ENCODE measurements at places on chromosomes 1 and 21.

GRCh38 chr1:201014816-201015200 lies 8.7 kb downstream of the KIF21B start:
- no peak overlapping the region for H3K27ac ChIP-seq
- H3K4me1 ChIP-seq = peaks cover 24% of the 10 kb centered on the region
- no peak overlapping the region for H3K4me3 ChIP-seq
- no peaks in the 10 kb centered on the region for H3K27me3 ChIP-seq
- peaks cover 1% of the 10 kb centered on the region for H3K36me3 ChIP-seq

- no peak for DNase-seq
- H3K4me3 ChIP-seq = no peak overlapping the region
- no peak overlapping the region for H3K27ac ChIP-seq
These were observed 987.9 kb downstream of the ADGRL2 start for GRCh38 chr1:82788660-82789059.

- no peak for DNase-seq
- H3K4me1 ChIP-seq = peaks cover 2% of the 10 kb centered on the region
- no peak overlapping the region for H3K4me3 ChIP-seq
- H3K27ac ChIP-seq = no peak overlapping the region
These were observed 30.3 kb upstream of the PPP2R5A start for GRCh38 chr1:212254853-212255363.

GRCh38 chr1:77282866-77283539 lies 1.2 kb downstream of the AK5 start:
- peak overlapping the region; percentile 85 for H3K4me3 ChIP-seq
- no peak for DNase-seq
- no peak overlapping the region for H3K27ac ChIP-seq
- H3K27me3 ChIP-seq = peaks cover 2% of the 10 kb centered on the region

DNA sequence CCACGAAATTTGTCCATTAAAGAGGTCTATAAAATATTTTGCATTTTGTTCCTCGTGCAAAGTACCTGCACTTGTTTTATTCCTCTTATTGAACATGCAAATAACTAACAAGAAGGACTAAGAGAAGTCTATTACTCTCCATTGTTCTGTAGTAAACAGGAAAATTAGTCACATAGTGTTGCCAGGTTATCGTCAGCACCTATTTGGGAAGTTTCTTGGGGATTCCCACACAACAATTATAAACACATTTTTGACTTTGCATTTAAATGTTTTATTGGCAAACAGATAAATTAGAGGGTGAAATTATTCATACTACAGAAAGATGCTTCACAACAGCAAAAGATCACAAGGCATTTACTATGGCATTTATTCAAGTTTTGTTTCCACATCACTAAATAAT lies 174.5 kb downstream of the ZC3H11B start:
- H3K27me3 ChIP-seq = no peaks in the 10 kb centered on the region
- no peak overlapping the region for H3K4me3 ChIP-seq
- no peak for DNase-seq
- H3K36me3 ChIP-seq = no peaks in the 10 kb centered on the region
- no peak overlapping the region for H3K27ac ChIP-seq

DNA sequence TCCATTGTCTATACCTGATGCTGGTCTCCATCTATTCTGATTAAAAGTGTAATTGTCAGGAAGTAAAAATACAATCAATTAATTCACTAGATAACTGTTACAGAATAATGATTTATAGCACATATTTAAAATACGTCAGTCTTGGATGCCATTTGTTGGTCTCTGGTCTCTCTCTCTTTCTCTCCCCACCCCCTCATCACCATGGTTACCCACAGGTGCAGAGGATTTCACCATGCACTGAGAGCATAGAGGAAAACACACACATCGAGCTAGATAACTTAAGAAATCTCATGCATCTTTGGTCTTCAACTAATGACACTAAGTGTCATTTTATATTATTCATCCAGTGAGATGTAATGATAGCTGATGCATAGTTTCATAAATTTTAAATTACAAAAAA lies 33.4 kb downstream of the LRRC53 start:
- H3K4me1 ChIP-seq = no peaks in the 10 kb centered on the region
- DNase-seq = no peak
- H3K27me3 ChIP-seq = no peaks in the 10 kb centered on the region
- no peaks in the 10 kb centered on the region for H3K36me3 ChIP-seq
- H3K4me3 ChIP-seq = no peak overlapping the region
- no peak overlapping the region for H3K27ac ChIP-seq

GRCh38 chr1:208844158-208844557 lies 600.0 kb upstream of the PLXNA2 start:
- no peak overlapping the region for H3K27ac ChIP-seq
- H3K27me3 ChIP-seq = no peaks in the 10 kb centered on the region
- H3K36me3 ChIP-seq = no peaks in the 10 kb centered on the region
- no peak for DNase-seq
- no peak overlapping the region for H3K4me3 ChIP-seq

DNA sequence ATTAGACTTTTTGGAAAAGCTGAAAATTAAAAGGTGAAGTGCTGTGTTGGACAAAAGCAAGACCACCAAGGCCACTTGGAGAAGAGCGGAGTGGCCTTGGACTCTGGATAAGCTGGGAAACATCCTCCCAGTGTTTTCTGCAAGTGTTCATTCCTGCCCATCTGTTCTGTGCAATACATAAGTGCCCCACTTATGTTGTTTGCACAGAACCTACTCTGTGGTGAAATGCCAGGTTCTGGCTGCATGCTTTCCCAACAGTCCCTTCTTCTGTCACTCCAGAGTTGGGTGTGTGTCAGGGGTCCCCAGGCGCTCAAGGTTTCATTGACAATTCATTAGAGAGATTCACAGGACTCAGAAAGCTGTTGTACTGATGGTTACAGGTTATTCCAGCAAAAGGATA lies 30.3 kb downstream of the NHLH2 start:
- H3K4me3 ChIP-seq = no peak overlapping the region
- no peak overlapping the region for H3K27ac ChIP-seq
- peaks cover 3% of the 10 kb centered on the region for H3K27me3 ChIP-seq
- no peaks in the 10 kb centered on the region for H3K36me3 ChIP-seq
- no peak for DNase-seq
- no peaks in the 10 kb centered on the region for H3K4me1 ChIP-seq

DNA sequence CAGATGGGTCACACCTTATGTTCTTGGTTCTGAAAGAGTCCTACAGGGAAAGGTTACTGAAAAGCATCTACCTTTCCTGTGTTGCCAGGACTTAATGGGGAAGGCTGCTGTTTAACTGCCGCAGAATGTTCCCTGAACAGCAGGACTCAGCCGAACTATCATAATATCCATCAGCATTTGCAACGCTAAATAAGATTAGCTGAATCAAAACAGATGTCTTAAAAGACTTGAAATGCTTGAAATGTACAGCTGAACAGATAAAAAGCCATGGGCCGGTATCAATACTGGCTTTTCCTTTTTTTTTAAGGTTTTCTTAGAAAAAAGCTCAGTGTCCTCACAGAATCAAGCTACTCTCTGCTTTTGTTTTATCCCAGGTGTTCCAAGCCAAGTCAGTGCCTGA lies 19.7 kb upstream of the ATP13A2 start:
- no peaks in the 10 kb centered on the region for H3K4me1 ChIP-seq
- H3K27me3 ChIP-seq = no peaks in the 10 kb centered on the region
- H3K27ac ChIP-seq = no peak overlapping the region
- no peak overlapping the region for H3K4me3 ChIP-seq
- peaks cover 25% of the 10 kb centered on the region for H3K36me3 ChIP-seq

- no peaks in the 10 kb centered on the region for H3K4me1 ChIP-seq
- DNase-seq = no peak
- no peak overlapping the region for H3K27ac ChIP-seq
- no peaks in the 10 kb centered on the region for H3K36me3 ChIP-seq
- no peak overlapping the region for H3K4me3 ChIP-seq
- no peaks in the 10 kb centered on the region for H3K27me3 ChIP-seq
These were observed 60.1 kb upstream of the PTGS2 start for GRCh38 chr1:186740324-186740723.

- no peak overlapping the region for H3K27ac ChIP-seq
- no peak overlapping the region for H3K4me3 ChIP-seq
- H3K4me1 ChIP-seq = no peaks in the 10 kb centered on the region
These were observed 9.8 kb downstream of the TNFRSF9 start for GRCh38 chr1:7930645-7931445.

DNA sequence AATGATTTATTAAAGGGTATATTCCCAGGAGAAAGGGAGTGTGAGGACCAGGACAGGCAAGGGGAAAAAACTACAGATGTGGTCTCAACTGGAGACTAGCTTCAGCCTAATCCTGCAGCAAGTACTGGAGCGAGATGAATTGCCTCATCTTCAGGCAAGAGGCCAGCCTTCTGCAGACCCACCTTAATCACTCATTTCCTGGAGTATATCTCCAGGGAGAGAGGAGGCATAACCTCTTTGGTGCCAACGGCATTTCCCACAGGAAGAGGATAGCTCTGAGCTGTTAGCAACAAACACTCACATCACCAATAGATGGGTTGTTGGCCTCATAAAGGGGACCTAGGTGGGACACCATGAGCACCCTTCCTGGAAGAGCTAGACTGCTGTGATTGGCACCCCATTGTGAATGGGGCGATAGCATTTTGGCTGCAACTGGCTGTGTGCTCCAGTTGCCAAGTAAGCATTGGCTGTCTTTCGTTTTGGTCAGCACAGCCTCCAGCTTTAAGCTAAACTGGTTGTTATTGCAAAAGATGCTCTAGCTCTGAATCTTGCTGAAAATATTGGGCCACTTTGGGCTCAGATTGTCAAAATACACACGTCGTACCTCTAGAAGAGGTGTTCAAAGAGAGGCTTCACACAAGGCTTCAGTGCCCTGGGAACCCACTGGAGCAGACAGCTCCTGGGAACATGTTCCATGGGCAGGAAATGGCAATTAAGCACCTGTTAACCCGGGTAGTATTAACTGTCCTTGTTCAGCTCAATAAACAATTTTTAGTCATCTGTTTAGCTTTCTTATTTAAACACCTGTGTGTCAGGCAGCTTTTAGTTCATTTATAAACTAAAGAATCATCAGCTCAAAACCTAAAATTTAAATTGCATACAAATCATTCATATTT lies 314.8 kb upstream of the C1orf87 start:
- no peaks in the 10 kb centered on the region for H3K36me3 ChIP-seq
- H3K4me1 ChIP-seq = no peaks in the 10 kb centered on the region
- H3K4me3 ChIP-seq = no peak overlapping the region
- H3K27me3 ChIP-seq = no peaks in the 10 kb centered on the region

DNA sequence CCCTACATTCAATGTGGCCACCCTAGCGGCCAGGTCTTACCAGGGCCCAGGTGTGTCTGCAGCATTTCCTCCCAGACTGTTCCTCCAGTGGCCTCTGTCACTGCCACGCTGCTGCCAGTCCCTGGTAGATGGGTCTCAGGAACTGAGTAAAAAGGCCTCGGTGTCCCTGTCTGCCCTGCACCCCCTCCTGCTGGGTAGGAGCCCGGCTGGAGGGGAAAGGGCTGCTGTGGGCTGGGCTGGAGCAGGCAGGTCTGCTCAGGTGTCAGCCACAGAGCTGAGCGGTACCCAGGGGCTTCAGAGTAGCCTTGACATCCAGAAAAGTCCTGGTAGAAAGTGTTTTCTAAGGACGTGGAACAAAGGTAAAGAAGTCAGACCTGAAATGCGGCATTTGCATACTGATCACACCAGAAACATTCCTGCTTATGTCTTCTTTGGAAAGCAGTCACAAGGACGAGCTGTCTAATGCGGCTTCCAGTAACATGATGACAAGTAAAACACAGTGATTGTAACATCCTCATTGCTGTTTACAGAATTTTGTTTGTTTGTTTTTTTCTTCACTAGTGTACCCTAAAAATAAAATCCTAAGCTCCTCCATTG lies 32.6 kb downstream of the SEC16B start:
- no peak overlapping the region for H3K4me3 ChIP-seq
- H3K4me1 ChIP-seq = peaks cover 6% of the 10 kb centered on the region
- H3K36me3 ChIP-seq = no peaks in the 10 kb centered on the region
- no peaks in the 10 kb centered on the region for H3K27me3 ChIP-seq

- no peaks in the 10 kb centered on the region for H3K4me1 ChIP-seq
- no peaks in the 10 kb centered on the region for H3K36me3 ChIP-seq
- H3K27ac ChIP-seq = no peak overlapping the region
These were observed 63.0 kb downstream of the HIVEP3 start for GRCh38 chr1:41855713-41856112.

- H3K4me1 ChIP-seq = peaks cover 24% of the 10 kb centered on the region
- H3K27me3 ChIP-seq = no peaks in the 10 kb centered on the region
- H3K4me3 ChIP-seq = no peak overlapping the region
- peaks cover 2% of the 10 kb centered on the region for H3K36me3 ChIP-seq
- DNase-seq = no peak
These were observed 3.4 kb upstream of the MARCKSL1 start for GRCh38 chr1:32339363-32339978.

DNA sequence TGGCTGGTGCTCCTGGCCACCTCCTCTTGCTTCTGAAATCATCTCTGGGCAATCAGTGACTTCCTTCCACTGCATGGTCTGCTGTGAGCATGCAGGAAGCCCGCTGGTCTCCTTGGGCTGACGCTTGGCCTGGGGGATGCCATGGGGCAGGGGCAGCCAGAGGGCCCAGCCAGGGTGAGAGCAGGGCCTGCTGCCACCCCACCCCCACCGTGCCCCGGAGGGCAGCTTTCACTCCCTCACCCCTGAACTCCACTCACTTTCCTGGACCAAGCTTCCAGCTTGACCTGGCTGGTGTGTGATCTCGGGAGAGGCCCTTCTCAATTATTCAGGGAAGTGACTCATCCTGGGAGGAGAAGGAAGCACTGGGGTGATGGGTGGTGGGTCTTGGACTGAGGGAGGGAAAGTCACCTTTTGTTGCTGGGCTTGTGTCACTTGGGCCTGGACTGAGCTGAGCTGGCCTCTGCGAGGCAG lies 270.2 kb upstream of the CSF3R start:
- H3K36me3 ChIP-seq = no peaks in the 10 kb centered on the region
- H3K4me3 ChIP-seq = no peak overlapping the region
- no peaks in the 10 kb centered on the region for H3K27me3 ChIP-seq
- DNase-seq = no peak
- H3K4me1 ChIP-seq = no peaks in the 10 kb centered on the region

- DNase-seq = no peak
- peaks cover 66% of the 10 kb centered on the region for H3K36me3 ChIP-seq
- no peak overlapping the region for H3K27ac ChIP-seq
- no peak overlapping the region for H3K4me3 ChIP-seq
- H3K4me1 ChIP-seq = no peaks in the 10 kb centered on the region
These were observed 66.9 kb downstream of the PHTF1 start for GRCh38 chr1:113692342-113692741.
